ENCODE measurements at places on chromosomes 6 and 20.

DNA sequence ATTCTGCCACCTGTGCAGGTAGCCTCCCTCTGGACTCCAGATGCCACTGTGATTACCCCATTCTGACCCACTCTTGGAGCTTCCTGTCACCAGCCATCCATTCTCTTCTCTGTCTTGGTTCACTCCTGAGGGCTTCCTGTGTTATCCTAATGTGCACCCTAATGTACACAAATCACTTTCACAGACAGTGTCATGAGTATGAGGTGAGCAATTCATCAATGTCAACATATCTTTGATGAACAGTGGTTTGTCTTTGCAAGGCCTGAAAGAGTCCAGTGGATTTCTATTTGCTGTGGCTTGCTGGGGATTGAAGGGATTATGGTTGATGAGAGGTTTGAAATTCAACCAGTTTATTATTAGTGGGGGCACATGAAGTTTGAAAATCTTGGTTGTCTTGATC is 63.8 kb upstream of the EEF1E1 start:
- no peak for DNase-seq

DNA sequence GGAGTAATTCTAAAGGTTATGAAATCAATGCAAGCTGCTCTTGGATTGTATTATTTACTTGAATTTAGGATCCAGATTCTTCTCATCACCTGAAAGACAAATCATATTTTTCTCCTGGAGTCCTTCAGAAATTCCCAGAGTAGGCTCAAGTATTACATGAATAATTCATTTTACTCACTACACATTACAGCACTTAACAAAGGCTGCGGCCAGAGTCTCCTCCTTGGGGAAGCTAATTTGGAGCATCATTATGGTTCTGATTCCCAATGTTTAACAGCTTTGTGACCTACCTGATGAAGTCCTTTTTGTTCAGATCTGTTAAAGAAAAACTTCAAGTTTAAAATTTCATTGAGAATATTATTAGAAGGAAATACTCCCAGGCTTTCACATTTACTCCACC is 28.7 kb downstream of the GRIK2 start:
- DNase-seq = no peak

DNA sequence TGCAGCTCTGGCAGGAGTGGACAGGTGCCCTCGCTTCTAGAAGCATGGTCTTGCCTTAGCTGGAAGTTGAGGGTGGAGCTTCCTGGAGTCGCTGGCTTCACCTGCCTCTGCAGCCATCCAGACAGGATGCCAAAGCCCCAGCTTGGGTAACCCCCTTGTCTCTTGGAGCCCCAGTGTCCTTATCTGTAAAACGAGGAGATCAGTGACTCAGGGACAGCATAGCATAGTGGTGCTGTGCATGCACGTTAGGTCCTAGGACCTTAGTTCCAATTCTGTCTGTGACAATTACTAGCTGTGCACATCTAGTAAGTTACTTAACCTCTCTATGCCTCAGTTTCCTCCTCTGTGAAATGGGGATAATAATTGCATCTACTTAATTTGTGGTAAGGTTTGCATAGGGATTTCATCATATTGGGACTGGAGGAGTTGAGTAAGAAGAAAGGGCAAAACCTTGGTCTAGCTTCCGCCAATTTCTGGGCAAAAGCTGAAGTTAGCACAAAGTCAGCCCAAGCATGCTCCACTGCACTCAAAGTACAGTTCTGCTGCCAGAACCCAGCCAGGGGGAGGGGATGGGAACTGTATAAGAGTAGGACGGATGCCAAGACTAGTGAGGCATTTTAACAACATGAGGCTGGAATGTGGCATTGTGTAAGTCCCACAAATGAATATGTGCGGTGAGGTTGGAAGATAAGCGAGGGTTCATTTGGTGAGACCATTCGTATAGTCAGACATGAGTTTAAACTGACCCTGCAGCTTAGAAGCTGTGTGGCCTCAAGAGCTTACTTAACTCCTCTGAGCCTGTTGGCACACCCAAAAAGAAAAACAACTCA is 24.5 kb downstream of the TOX2 start:
- no peak for DNase-seq

GRCh38 chr20:32697608-32698007 is 23.9 kb upstream of the C20orf203 start:
- no peak for DNase-seq

- no peak for DNase-seq
These were observed 478.1 kb downstream of the PHF3 start for GRCh38 chr6:64113704-64114103.

DNA sequence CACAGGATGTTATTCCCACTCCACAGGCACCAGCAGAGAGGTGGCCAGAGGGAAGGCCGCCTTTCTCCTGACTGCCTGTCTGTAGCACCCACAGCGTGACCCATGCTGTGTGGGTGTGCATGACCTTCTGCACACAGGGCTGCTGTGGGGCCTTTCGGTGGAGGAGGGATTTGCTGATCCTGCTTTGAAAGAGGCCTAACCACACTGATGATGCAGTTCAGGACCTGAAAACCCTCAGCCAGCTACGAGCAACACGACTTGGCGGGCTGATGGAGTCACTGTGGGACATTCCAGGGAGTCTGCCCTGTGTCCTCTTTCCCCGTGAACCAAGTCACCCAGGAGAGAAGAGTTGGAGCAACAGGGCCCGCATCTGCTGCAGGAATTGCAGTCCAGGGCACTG is 49.1 kb downstream of the SYTL3 start:
- no peak for DNase-seq

GRCh38 chr6:35136185-35136584 is 5.0 kb downstream of the TCP11 start:
- no peak for DNase-seq

- no peak for DNase-seq
These were observed 50.2 kb downstream of the STK35 start for GRCh38 chr20:2151858-2152281.

- no peak for DNase-seq
These were observed 3.4 kb downstream of the CALHM4 start for GRCh38 chr6:116556814-116557415.

DNA sequence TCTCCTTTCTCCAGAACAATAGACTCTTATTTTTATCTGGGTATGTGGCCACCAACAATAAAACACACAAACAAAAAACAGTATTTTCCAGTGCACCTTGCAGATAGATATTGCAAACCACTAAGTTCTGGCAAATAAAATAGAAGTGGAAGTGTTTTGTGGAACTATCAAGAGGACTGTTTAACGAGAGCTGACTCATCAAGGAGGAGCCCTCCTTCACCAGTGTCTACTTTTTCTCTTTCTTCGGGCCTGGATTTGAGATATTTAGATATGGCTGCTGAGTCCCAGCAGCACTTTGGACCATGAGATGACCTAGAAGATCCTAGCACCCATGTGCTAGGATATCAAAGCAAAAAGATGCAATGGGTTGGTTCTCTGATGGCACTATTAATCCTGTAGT is 154.7 kb downstream of the AIG1 start:
- DNase-seq = no peak

DNA sequence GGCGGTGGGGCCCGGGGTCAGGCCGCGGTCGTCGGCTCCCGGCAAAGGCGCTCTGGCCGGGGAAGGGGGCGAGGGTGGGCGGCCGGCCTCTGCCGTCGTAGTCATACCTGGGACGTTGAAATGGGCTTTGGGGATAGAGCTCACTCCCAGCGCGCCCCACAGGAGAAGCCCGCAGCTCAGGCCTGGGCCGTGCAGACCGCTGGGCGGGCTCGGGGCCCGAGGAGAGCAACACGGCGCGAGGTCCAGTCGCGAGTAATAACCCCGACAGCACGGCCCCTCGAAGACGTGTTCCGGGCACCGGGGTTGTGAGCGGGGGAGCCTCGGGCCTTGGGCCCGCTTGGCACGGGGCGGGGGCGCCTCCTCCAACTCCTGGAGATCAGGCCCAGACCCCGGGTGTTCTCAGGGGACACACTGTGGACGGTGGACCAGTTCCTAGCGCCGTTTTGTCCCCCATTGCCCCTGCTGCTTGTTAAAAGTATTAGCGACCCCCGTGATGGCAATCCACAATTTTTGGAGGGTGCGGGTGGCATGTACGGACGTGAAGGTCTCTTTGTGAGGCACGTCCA is 10.9 kb downstream of the FOXC1 start:
- DNase-seq = no peak

DNA sequence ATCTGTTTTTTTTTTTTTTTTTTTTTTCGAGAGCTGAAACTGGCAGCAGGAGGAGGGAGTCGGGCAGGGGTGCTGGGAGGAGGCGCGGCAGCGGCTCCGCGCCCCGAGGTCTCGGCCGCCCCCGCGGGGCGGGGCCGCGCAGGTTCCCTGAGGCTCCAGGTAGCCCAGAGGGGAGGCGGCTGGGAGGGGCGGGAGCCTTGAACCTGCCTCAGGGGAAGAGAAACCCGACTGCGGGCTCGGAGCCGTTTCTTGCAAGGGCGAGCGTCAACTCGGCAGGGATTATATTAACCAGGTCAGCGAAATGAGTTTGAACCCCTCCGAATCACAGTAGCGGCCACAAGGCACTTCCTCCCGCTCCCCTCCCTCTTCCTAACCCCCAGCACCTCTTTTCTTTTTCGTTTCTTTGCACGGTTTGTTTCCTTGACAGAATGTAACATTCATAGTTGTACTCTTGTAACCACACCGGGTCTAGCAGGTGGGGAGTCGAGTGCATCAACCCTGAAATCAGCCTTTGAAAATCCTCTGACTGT is 2.0 kb downstream of the MYB start:
- DNase-seq = peak; percentile 17

DNA sequence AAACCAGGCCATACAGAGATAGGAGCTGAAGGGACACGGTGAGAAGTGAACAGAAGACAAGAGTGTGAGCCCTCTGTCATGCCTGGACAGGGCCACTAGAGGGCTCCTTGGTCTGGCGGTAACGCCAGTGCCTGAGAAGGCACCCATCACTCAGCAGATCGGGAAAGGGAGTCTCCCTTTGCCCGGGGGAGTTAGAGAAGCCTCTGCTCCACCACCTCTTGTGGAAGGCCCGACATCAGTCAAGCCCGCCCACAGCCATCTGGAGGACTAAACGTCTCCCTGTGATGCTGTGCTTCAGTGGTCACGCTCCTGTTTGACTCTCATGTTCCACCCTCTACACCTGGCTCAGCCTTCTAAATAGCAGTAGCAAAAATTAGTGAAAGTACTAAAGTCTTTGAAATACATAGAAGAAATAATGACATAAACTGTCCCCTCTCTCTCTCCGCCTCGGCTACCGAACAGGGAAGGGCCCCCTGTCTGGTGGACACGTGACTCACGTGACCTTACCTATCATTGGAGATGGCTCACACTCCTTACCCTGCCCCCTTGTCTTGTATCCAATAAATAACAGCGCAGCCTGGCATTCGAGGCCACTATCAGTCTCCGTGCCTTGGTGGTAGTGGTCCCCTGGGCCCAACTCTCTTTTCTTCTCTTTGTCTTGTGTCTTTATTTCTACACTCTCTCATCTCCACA is 66.7 kb downstream of the RPP21 start:
- DNase-seq = peak; percentile 53
